ENCODE measurements at places on chromosomes 3 and 15.

DNA sequence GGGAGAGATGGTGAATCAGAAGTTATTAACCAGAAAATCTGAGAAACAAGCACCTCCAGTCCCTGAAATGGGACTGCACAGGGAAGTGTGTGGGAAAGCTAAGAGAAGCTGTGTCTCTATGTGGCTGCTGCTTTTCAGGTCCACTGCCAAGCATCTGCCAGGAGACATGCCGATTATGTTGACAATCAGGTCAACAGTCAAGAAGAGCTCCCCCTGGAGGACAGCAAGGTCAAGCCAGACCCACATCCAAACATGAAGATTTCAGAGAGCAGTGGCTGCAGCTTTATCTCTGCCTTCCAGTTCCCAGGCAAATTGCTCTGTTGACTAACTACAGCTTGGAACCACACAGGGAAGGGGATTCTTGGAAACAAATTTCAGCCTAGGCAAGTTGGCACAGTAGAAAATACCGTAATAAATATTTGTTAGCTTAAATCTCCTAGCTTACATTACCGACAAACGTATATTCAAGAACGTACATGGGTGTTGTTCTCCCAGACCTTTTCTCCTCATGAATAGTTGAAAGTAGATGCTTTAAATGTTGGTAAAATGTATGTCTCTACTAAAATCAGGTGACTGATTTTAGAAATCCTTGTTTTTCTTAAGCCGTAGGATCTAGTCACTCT is 394.5 kb upstream of the RARB start:
- no peak for DNase-seq

GRCh38 chr3:114376516-114377185 is 82.8 kb downstream of the TIGIT start:
- DNase-seq: no peak

DNA sequence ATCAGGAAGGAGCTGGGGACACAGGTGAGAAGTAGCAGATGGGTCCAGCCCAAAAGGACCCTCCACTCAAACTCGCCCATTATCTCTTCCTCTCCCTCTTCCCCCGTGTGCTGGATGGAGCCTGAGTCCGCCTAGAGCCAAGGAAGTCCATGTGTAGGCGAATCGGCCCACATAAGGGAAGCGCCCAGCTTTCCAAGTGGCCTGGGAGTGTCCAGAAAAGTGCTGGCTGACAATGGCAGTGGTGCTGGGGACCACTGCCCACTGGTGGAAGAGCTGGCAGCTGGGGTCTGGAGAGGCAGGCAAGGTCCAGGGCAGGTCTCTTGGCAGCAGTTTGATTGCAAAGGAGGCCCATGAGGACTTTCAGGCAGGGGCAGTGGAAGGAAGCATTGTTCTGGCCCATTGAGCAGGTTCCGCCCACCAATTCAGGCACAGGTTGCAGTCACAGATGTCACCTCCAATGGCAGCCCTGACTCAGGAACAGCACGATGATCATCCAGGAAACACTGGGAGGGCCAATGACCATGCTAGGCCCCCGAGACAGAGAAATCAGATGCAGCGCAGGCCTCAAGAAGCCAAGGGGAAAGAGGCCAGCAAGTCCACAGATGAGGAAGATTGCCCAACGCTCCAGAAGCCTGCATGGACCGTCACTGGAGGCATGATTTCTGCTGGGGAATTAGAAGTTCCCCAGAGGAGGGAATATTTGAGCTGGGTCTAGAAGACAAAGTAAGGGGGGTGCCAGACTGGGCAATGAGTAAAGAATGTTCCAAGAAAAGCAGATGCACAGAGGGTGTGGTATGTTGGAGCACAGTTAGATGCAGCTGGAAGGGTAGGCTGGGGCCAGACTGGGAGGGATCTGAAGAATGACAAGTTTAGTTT is 3.0 kb downstream of the MFGE8 start:
- no peak for DNase-seq

- DNase-seq: no peak
These were observed 16.3 kb upstream of the MB21D2 start for GRCh38 chr3:192933779-192934460.

- peak; percentile 28 for DNase-seq
These were observed 5.8 kb upstream of the DBR1 start for GRCh38 chr3:138180375-138181029.

DNA sequence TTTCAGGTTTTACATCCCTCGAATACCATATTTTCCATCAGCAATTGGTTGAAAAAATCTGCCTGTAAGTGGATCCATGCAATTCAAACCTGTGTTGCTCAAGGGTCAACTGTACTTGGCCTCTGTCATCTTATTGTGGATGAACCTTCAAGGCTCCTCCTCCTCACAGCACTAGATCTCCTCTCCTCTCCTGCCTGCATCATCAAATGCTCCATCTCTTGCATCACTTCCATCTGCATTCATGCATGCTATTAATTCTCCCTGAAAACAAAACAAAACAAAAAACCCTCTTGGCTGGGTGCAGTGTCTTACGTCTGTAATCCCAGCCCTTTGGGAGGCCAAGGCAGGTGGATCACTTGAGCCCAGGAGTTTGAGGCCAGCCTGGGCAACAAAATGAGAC is 10.1 kb downstream of the BCL2L10 start:
- peak; percentile 63 for DNase-seq

- DNase-seq: no peak
These were observed 3.5 kb downstream of the MYZAP start for GRCh38 chr15:57595011-57595866.

- no peak for DNase-seq
These were observed 6.0 kb downstream of the MAPKBP1 start for GRCh38 chr15:41780266-41780665.

- peak; percentile 18 for DNase-seq
These were observed 52.6 kb downstream of the NSUN3 start for GRCh38 chr3:94115482-94115881.

DNA sequence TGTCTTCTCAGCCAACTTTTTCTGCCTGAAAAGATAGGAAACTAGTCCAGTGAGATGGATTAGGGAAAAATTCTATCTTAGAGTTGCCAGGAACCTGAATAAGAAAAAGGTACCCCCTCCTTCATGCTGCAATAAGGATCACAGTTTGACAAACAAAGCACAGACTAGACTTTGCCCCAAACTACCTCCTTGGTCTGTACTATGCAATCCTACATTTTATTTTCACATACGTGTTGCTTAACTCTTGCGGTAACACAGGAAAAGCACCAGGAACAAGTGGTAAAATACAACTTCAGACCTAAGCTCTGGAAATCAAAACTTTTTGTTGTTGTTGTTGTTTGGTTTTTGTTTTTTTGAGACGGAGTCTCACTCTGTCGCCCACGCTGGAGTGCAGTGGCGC is 11.3 kb upstream of the IL12A start:
- no peak for DNase-seq

DNA sequence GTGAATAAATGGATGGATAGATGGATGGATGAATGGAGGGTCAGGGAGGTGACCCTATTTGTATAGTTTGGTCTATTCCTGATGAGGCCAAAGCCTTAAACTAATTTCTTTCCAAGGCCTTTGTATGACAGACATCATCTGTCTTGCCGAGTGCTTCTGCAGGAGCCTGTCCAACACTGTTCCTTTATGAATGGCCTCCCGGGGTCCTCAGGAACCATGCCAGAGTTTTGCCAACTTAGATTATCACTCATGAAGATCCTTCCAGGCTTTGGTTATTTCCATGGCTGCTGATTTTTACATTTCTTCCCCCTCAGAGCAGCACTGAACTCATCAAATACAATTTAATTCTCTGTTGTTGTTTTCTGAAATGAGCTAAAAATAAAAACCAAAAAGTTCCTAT is 133.0 kb upstream of the SOX2 start:
- DNase-seq: no peak

- peak; percentile 73 for DNase-seq
These were observed 23.5 kb upstream of the RAP2B start for GRCh38 chr3:153138276-153139210.
